Natural killer cell (primary cell): ENCODE measurements at places on chromosomes 7 and 10. TPM values are rescaled to one million over a fixed set of nuclear protein-coding genes. Genes with fewer than 3 reads are reported as not detected.

GRCh38 chr7:27873981-27874957, 134.3 kb downstream of the TAX1BP1 start:
- peaks cover 3% of the 10 kb centered on the region for H3K4me1 ChIP-seq
- no peak overlapping the region for H3K4me3 ChIP-seq
- no peak overlapping the region for H3K27ac ChIP-seq
- no peak for DNase-seq
- H3K27me3 ChIP-seq: no peaks in the 10 kb centered on the region
- H3K36me3 ChIP-seq: no peaks in the 10 kb centered on the region

- H3K4me1 ChIP-seq: no peaks in the 10 kb centered on the region
- H3K27me3 ChIP-seq: no peaks in the 10 kb centered on the region
- no peak overlapping the region for H3K27ac ChIP-seq
- no peak overlapping the region for H3K4me3 ChIP-seq
- no peaks in the 10 kb centered on the region for H3K36me3 ChIP-seq
Observed at GRCh38 chr10:116772909-116773705, 30.7 kb upstream of the HSPA12A start.

- DNase-seq: no peak
- H3K36me3 ChIP-seq: no peaks in the 10 kb centered on the region
- no peaks in the 10 kb centered on the region for H3K4me1 ChIP-seq
- no peak overlapping the region for H3K27ac ChIP-seq
- H3K4me3 ChIP-seq: no peak overlapping the region
Observed at GRCh38 chr7:158065340-158065739, 522.3 kb downstream of the PTPRN2 start.

ADGRA1 gene
- not detected for total RNA-seq

- DNase-seq: no peak
- no peak overlapping the region for H3K27ac ChIP-seq
- no peak overlapping the region for H3K4me3 ChIP-seq
Observed at GRCh38 chr7:91876391-91877133, 3.9 kb downstream of the MTERF1 start.
